ENCODE measurements at places on chromosomes 5 and 9.

DNA sequence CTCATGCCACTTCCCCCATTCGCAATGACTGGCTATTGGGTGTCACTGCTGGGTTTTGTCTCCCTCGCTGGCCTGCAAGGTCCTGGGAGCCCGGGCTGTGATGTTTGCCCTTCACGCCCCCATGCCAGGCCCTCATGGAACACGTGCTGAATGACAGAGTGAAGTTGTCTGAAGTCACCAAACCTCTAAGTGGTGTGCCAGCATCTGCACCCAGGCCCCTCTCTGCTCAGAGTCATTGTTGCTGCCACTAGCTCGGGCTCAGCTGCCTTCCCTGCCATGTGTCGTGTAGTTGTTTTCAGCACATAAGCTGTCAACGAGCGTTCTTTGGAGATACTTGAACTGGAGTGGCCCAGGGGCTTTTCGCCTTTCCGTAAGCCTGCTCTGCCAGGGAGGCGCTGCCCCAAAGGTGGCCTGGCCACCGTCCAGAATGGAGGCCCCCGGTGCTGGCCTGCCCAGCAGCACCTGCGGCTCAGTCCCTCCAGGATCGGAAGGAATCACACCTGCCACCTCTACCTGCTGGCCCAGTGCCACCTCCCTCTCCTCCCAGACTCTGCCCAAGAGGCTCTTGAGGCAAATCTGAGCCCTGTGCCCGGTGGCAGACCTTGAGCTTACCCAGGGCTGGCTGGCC lies 250.1 kb downstream of the PBX3 start:
- peak; percentile 14 for DNase-seq

DNA sequence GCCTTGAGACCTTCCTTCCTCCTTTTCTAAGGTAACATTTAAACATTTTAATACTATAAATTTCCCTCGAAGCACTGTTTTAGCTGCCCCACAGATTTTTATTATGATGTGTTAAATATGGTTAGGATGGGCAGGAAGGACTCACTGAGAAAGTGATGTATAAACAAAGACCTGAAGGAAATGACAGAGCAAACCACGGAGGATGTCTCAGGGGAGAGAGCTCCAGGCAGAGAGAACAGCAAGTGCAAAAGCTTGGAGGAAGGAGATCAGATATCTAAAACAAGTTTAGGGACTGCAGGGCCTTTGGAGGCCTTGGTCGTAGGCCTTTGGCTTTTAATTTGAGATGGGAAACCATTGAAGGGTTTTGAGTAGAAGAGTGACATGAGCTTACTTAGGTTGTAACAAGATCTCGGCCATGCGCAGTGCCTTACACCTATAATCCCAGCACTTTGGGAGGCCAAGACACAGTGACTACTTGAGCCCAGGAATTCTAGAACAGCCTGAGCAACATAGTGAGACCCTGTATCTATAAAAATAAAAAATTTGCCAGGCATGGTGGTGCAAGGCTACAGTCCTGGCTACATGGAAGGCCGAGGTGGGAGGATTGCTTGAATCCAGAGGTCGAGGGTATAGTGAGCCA lies 35.5 kb upstream of the LRRTM2 start:
- no peak for DNase-seq

DNA sequence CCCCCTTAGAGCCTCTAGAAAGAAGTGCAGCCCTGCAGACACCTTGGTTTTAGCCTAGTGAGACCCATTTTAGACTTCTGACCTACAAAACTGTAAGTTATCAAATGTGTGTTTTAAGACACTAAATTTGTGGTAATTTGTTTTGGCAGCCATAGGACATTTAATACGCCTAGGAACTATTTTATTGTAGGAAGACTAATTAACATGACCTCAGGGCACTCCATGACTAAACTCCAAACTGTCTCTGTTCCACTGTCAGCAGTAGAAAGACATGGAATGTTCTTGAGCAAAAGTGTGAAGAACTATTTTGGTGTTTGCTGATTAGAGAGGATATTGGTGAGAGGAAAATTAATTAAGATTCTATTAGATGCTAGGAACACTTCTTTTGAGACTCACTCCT lies 4.1 kb upstream of the APC start:
- DNase-seq = no peak

DNA sequence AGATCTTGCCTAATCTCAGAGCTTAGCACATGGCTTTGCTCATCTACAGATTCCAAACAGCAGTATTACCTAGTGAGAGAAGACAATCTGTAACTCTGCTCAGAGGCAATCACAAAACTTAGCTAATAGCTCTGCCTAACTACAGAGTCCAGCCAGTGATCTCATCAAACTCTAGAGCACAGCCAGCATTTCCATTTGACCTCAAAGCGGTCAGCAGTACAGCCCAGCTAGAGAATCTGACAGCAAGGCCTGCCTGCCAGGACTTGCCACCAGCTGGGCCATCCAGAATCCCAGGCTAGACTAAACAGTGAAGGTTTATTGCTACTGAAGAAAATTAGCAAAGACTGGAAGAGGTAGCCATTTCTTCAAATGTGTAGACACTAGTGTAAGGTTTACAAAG lies 217.9 kb upstream of the VLDLR start:
- DNase-seq = no peak

DNA sequence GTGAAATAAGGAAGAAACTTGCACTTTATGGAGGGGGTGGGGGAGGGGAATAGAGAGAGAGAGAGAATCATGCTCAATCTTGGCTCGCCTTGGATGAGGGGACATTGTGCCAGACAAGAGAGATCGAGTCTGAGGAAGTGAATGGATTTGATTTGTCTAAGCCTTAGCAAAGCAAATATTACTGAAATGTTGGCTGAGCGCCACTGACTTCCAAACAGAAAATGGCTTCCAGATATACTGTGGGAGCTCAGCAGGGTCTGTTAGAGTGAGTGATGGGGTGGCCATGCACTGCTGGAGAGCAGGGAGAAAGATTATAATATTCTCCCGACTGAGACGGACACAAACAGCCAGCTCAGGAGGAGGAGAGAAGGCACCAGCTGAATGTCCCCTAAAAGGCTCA lies 34.5 kb downstream of the BRINP1 start:
- no peak for DNase-seq

DNA sequence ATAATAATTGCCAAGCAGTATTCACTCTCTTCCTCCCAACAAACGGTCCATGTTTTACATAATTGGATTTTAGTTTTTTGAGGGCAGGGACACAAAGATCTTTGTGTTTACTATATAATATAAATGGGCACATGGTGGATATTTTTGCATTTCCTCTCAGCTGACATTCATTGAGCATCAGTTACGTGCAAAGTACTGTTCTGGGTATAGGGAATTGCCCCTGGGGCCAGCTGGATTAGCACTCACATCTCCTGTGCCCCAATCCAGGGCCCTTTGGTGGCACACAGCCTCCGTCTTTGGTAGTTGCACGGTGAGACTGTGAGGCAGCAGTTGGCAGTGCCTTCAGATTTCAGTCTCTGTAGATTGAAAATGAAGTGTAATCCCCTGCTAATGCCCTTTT lies 1.6 kb downstream of the TDRD7 start:
- DNase-seq = no peak
